ENCODE measurements at places on chromosomes 1 and 21.

- peak; percentile 5 for DNase-seq
Observed at GRCh38 chr1:226569879-226570547, 21.4 kb downstream of the STUM start.

GRCh38 chr1:22641906-22642636, 1.4 kb upstream of the C1QC start:
- peak; percentile 70 for DNase-seq

GRCh38 chr1:173477286-173478093, at the start of gene PRDX6:
TSS of gene PRDX6 (plus strand) at chr1:173477335. CDS start at chr1:173477398, 63 bp downstream.
- peak; percentile 71 for DNase-seq

- DNase-seq = no peak
Observed at GRCh38 chr1:197339106-197340060, 71.3 kb downstream of the CRB1 start.

DNA sequence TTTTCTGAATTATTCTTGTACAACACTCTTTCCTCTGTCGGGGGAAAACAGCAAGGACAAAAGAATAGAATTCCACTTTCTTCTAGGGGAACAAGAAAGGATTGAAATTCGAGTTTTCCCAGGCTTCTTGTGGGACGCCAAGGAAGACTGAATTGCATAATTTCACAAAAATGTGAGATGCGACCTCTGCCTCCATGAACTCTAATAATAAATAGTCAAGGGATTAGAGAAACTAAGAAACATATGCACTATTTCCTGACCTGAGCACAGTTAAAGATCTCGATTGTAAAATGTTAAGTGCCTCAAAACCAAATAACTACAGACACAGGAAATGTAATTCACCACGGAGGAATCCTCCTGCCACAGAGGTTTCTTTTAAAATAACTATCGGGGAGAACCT, 117.3 kb upstream of the MARK1 start:
- DNase-seq = no peak

- no peak for DNase-seq
Observed at GRCh38 chr1:17338706-17339493, 30.9 kb downstream of the PADI4 start.

DNA sequence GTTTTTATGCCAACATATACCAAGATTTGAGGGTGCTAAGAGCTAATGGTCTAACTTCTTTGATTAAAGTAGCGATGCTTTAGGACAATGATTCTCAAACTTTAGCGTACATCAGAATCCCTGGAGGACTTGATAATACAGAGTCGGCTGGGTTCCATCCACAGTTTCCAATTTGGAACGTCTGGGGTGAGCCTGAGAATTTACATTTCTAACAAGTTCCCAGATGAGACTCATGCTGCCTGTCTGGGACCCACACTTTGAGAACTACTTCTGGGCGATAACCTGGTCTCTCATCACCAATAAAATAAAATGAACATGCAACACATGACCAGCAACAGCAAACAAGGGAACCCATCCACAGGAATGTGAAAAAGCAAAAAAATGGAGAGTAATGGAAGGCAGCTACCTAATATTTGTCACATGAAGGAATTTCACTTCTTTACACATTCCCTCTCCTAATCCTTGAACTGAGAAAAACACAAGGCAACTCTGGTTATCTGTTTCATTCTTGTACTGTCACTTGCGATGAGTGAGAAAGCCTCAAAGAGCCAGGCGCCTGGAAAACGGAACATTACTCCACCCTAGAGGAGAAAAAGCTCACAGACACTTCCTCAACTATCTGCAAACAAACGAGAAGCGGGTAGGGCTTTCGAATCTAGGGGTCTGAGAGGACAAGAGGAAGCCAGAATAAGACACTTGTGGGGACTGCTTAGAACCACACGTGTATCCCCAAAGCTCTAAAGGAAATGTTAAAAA, 14.0 kb downstream of the HSF2BP start:
- DNase-seq = no peak

- DNase-seq = no peak
Observed at GRCh38 chr1:10663678-10664035, 132.8 kb downstream of the CASZ1 start.

- DNase-seq = no peak
Observed at GRCh38 chr1:36532810-36533401, 50.2 kb upstream of the CSF3R start.

DNA sequence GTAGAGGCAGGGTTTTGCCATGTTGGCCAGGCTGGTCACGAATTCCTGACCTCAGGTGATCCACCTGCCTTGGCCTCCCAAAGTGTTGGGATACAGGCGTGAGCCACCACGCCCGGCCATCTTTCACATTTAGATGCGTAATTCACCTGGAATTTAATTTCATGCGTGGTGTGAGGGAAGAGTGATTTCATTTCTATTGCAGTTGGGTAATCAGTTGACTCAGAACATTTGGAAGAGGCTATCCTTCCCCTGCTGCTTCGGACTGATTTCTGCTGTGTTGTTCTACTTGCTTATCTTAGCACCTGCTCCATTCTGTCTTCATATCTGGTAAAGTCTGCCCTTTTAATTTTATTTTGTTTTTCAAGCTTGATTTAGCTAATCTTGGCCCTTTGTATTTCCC, 19.1 kb downstream of the DIP2A start:
- DNase-seq = no peak

- DNase-seq = no peak
Observed at GRCh38 chr1:22295856-22296255, 153.0 kb upstream of the WNT4 start.

DNA sequence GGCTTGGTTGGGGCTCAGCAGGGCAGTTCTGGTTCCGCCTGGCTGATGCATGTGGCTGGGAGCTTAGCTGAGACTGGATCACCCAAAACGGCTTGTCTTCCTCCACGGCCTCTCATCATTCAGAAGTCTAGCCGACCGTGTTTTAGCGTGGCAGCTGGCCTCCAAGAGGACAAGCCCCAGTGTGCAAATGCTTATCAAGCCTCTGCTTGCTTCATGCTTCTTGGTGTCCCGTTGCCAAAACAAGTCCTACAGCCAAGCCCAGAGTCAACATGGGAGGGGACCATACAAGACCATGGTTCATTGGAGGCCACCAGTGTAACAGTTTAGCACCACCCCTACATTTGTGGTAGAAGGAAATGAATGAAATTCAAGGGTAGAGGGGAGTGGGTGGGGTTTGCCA, 10.5 kb upstream of the KDF1 start:
- no peak for DNase-seq

GRCh38 chr1:162690672-162691434, 58.6 kb downstream of the DDR2 start:
- no peak for DNase-seq

DNA sequence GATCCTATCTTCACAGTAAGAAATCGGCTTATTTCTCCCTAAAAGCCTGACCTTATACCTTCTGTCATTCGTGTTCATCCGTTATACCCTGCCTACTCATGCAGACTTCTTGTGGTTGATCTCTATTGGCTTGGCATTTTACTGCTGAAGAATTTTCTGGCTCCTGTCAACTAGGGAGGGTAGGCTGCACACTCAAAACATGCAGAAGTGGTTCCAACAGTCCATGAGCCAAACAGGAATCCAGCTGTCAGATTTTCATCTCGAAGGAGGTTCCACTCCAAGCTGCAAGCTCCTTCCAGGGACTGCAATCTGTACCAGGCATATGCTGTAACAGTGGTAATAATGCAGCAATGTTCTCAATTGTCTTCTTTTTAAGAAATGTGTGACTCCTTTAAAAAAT, 10.1 kb downstream of the DNAJC11 start:
- no peak for DNase-seq

DNA sequence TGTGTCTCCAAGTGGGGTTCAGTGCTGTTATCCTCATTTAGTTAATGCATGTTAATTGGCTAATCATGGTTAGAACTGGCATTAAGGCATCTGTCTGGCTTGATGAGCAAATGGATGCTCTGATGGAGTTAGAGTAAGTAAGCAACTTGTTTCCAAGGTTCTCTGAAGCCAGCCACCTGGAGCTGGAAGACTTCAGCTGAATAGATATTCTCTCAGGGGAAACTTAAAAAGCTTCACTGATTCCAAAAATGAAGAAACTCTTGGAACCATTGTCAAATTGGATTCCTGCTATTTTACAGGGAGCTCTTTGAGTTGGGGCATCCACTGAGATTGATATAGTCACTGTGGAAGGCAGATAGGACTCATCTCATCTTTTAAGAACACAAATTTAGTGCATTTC, 118.9 kb downstream of the CACHD1 start:
- DNase-seq = no peak

- no peak for DNase-seq
Observed at GRCh38 chr1:43705982-43706597, 1.2 kb upstream of the ST3GAL3 start.

All from stimulated activated CD4-positive, alpha-beta T cell treated with anti-CD3 and anti-CD28 coated beads, Interleukin-1b, Interleukin-23, amount 100 ng/mL, for 4 hours (primary cell).